Inflammatory macrophage (primary cell): ENCODE measurements at places on chromosomes 13 and 19.
A peak's percentile ranks its signal among the peaks of the same experiment; 100 is the strongest.

DNA sequence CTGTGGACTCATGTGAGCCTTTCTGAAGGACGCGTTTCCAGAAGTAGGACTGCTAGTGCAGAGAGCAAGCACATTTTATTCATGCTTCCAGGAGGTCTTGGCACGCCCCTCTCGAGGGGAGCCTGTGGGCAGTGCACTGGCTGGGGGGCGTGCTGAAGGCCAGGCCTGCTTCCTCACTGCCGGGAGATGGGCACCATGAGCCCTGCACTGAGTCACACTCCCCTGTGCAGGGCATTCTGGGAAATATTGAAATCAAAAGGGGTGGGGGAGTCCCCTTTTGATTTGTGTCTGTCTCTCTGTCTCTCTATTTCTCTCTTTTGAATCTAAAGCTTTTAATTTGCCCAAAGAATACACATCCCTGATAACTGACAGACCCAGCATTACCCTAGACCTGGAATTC, 34.0 kb downstream of the DPF1 start:
- DNase-seq, result no peak

GRCh38 chr13:28012383-28012782, 23.9 kb upstream of the URAD start:
- DNase-seq, result no peak

DNA sequence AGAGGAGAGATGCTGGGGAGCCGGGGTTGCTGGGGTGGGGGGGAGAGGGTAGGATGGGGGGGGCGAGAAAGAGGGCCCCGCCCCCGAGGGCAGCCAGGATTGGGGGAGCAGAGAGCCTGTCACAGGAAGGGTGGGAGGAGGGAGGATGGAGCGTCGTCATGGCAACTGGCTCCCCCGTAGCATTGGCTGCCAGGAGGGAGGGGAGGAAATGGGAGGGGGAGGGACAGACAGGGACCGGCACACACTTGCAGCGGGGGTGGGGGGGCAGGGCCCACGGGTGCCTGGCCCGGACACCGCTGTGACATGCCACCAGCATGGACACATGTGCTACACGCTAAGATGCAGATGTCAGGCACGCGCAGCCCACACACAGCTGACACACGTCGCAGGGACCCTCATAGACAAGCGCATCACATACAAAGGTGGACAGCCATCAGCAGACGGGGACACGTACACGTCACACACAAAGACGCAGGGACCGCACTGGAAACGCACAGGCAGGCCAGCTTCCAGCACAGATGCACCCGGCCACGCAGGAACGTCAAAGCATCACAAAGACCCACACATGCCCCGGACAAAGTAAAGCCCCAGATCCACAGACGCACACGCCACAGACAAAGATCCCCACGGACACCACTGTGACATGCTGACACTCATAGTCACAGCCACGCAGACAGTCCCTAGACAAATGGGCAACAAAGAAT, at the start of gene LMTK3:
TSS of gene LMTK3 (minus strand) at position 36 of the 704 bp plus-strand sequence. CDS start 259 bp downstream, outside the sequence.
- DNase-seq, result no peak

DNA sequence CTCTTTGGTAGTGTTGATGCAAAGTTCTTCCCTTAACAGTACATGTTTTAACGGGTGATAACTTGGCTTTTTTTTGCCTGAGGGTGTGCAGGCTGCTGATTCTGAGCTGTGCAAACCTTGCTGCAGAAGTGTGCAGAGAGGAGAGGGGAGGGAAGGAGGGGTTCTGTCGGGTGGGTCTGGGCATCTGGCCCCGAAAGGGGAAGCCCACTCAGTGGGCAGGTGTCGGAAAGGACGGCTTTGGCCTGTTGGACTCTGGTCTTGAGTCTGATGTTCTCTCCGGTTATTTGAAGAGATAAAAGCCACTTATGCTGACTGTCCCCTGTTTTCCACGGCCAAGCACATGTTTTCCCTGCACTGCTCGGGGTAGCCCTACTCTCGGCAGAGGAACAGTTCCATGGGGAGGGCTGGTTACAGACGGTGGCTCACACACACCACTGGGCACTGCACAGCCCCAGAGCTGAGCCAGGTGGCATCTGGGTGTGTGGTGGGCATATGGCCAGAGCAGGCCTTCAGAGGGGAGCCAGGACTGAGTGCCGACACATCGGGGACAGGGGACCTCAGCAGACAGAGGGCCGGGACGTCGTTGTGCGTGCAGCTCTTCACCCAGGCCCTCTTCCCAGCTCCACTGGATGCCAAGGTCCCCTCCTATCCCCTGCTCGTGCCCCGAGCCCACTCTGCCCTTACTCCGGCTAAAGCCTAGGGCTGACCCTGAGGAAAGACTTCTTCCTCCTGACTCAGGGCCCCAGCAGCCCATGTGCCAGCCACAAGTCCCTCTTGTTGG, 93.2 kb downstream of the TEX29 start:
- no peak for DNase-seq

GRCh38 chr13:102510072-102510471, 86.7 kb upstream of the TPP2 start:
- no peak for DNase-seq

DNA sequence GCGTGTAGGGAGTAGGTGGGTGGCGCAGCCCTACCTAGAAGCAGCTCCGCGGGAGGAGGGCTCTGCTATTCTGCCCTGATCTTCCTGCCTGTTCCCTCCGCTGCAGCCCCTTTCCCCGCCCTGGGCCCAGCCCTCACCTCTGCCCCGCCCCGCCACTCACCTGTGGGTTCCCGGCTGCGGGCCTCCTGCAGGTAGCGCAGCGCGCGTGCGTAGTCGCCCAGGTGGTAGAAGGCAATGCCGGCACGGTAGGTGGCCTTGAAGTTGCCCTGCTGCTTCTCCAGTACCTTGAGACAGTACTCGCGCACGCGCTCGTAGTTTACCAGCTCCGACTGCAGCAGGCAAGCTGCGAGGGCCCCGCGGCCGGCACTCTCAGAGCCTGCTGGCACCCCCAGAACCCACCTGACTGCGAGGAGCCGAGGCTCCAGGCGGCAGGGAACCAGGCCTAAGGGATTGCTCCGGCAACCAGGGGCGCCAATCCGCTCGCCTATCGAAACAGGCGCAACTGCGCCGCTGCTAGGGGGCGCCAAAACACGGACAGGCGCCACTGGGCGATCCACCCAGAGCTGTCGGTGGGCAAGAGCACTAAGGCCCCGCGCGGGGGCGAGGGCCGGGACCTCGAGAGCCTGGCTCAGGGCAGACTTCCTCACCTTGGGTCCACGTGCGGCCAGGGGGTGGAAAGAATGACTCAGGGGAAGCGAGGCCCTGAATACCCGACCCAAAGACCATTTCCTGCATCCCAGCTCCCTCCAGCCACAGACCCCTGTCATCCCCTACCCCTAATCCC, 965 bp downstream of the TTC9B start:
- DNase-seq, result peak; percentile 2

GRCh38 chr13:35448465-35448864, 28.0 kb downstream of the MAB21L1 start:
- no peak for DNase-seq

GRCh38 chr19:29381353-29382203, 144.2 kb upstream of the VSTM2B start:
- no peak for DNase-seq

DNA sequence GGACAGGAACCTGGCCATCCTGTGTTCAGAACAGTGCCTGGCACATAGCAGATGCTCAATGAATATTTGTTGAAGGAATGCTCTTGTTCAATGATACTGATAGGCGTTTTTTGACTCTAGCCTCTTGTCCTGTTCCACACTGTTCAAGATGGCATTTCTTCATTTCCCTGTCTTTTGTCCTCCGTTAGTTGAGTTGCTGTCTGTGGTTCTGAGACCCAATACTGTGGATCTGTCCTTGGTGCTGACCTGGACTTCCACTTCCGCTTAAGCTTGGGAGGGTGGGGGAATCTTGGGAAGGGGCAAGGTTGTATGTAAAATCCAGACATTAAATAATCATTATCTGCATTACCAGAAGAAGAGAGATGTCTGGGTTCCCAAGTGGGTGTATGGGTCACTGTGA, 8.3 kb upstream of the KCNN4 start:
- DNase-seq, result peak; percentile 66

DNA sequence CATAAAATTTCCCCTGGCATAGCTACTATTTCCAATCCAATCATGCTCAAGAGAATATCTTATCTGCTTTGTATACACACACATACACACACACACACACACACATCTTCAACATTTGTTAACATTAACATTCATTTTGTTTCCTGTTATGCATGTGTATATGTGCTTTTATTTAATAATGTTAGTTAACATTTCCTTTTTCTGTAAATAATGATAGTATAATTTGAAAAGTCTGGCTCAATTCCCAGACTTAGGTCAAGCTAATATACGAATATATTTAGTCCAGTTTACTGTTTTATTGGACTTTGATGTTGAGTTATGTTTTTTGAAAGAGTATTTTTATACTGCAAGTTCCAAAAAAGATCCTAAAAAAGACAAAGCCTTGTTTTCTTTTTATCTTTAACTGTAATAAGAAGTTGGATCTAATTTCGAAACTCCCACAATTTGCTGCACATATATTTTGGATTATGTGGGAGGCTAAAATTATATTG, 1072.4 kb downstream of the EFNB2 start:
- no peak for DNase-seq

DNA sequence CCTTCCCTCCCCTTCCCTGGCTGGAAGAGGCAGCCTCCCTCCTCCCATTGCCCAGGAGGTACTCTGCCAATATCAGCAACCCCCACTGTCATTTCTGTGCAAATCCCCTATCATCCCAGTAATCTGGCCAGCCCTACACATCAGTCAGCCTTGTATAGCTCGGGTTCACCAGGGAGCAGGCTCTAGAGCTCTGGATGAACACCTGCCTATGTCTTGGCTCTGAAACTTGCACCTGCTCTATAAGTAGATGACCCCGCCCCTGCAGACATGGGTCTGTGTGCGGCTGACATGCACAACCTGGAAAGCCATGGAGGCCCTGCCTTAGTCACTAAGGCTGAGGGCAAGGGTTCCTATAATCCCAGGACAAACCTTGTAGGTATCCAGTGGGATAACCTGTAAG, 1042.9 kb downstream of the UQCRFS1 start:
- DNase-seq, result no peak

GRCh38 chr13:33127009-33127551, 110.9 kb downstream of the KL start:
- no peak for DNase-seq

GRCh38 chr19:38394488-38394887, 6.0 kb downstream of the SPRED3 start:
- no peak for DNase-seq

DNA sequence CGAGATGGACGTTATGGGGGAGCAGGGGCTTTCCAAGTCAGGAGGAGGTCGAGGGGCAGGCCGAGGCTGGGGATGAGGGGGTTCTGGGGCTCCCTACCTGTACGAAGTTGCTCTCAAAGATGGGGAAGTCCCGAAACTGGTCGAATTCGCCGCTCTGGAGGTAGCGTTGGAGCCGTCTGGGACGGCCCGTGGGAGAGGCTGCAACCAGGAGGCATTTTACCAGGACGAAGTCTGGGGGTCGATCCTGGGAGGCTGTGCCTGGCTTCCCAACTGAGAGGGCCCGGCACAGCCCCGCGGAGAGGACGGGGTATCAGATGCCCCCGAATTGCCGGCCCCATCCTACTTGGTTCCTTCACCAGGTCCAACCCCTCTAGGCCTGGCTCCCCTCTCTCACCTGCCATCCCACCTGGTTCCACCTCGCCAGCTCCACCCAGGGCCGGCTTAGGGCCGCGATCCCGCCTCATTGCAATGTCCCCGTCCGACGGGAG, 527 bp upstream of the EMC10 start:
- no peak for DNase-seq

DNA sequence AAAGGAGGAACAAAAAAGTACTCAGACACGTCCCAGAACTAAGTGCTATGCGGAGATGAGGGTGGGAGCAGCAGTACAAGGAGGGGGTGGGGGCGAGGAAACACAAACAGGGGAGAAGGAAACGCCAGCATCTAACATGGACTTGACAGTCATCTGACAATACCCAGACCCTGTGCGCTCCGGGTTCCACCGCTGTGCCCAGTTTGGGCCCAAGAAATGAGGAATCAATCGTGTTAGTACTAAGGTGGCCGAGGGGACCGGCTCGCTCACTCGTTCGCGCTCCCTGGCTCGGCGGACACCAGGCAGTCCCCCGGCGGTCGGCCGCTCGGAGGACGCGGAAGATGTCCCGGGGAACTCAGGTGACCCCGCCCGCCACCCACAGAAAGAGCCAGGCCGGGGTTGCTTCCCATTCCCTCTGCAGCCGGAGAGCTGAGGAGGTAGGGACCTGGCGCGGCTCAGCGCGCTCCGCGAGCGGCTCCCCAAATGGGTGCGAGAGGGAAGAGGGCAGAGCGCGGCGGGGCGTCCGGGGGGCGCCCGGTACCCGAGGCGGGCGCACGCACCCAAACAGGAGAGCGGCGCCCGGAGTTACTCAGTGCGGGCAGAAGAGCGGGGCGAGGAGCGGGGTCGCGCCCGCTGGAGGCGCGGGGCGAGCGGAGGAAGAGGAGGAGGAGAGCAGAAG, 616 bp downstream of the TSHZ3 start:
- DNase-seq, result no peak

- DNase-seq, result peak; percentile 52
Measured at GRCh38 chr13:33743438-33744368, 74.2 kb upstream of the RFC3 start.

GRCh38 chr13:20125783-20126165, 35.1 kb downstream of the GJA3 start:
- no peak for DNase-seq

DNA sequence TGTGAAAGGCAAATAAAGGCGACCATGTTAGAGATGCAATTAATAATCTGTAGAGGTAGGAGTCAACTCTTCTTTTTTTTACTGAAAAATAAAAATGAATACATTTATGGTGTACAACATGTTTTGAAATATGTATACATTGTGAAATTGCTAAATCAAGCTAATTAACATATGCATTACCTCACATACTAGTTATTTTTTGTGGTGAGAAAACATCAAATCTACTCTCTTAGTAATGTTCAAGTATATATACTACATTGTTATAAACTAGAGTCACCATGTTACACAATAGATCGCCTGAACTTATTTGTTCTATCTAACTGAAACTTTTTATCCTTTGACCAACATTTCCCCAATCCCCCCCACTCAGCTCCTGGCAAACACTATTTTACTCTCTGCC, 143.2 kb downstream of the POU4F1 start:
- peak; percentile 9 for DNase-seq

GRCh38 chr19:12772323-12772722, 3.0 kb downstream of the HOOK2 start:
- no peak for DNase-seq

- no peak for DNase-seq
Measured at GRCh38 chr19:10517760-10518443, 655 bp upstream of the S1PR5 start.

GRCh38 chr13:99339736-99340397, 32.7 kb upstream of the GPR183 start:
- DNase-seq, result peak; percentile 47
